ENCODE measurements at places on chromosomes 13 and 19. TPM values are rescaled to one million over a fixed set of nuclear protein-coding genes. Genes with fewer than 3 reads are reported as not detected.
A peak's percentile ranks its signal among the peaks of the same experiment; 100 is the strongest.

Gene POLRMT
- total RNA-seq: 63.8 TPM

DNA sequence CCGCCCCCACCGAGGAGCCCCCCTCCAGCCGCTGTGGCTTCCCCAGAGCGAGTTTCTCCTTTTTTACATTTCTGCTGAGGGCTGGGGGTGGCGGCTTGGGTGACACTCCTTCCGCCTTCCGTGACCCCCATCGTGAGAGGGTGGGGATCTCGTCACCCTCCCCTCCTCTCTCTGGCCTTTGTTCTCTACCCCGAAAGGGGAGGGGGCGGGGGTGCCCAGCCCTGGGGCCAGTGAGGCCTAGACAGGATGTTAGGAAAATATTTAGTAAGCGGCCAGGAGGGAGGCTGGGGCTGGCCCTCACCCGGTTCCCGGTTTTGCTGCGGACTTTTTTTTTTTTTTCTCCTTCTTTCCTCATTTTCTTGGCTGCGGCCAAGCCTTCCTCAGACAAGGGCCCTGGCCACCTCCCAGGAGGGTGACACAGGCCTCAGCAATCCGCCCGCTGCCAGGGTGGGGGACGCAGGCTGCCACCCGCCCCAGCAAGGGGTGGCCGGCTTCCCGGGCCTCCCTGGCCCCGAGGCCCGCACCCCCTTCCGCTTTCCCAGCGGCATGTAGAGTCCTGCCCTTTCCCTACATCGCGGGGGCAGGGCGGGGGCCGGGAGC is 3.9 kb downstream of the MIDN start:
- peak; percentile 89 for DNase-seq

DNA sequence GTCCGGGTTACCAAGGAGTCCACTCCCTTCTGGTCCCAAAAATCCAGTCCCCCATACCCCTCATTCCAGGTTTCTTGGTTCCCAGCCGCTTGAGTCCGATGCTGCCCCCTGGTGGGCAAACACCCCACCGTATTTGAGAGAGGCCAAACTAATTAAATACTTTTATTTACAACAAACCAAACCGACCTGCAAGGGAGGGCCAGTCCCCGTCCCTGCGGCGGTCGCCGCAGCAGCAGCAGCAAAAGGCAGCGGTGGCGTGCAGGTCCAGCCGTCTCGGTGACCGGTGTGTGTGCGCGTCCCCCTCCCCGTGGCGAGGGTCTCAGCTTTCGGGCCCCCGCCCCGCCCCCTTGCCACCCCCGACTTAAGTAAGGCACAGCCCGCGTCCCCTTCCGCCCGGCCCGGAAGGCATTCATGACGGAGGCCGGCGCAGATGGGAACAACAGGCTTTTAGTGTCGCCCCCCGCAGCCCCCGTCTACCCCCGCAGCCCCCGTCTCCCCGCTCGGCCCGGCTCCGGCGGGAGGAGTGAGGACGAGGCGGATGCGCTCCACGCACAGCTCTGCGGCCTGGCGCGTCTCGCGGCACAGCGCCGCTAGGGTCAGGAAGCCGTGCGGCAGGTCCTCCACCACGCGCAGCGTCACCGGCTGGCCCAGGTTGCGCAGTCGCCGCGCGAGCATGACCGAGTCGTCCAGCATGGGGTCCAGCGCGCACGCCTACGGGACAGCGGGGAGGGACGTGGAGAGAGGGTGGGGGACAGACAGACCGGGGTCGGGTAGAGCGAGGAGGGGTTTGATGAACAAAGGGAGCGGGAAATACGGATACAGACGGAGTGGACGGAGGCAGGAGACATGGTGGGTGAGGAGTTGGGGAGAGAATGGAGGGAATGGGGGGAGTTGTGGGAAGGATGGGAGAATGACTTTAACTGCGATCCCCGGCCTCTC is 11.5 kb upstream of the CNFN start:
- peak; percentile 82 for DNase-seq

DNA sequence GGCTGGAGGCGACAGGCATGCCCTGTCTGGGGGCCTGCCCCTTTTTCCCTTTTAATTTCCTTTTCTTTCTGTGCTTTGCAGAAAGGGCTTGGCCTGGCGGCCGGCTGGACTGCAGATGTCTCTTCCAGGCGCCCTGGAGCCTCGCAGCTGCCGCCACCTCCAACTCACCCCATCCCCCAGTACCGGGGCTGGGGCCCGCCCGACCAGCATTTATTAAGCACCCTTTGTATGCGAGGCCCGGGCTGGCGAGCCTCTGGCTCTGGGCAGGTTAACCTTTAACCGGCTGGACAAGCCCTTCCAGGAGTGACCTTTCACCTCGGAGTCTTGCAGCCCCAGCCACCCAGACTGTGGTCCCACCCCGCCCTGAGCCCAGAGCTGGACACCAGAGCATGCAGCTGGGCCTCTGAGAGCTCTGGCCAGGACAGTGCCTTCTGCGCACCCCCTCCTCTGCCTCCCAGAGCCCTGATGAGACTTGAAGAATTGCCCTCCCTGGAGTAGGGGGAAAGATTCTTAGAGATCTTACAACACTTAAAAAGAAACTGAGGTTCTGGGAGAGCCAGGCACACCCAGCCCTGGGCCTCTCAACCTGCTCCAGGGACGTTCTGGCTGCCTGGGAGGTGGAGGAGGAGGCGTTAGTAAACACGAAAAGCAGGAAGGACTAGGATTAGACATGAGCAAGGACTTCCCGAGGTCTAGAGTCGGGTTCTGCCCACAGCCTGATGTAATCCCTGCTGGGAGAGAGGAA is 1.1 kb upstream of the NR2F6 start:
- DNase-seq: no peak

GRCh38 chr13:66996503-66996902 is 233.6 kb downstream of the PCDH9 start:
- DNase-seq: no peak
